ENCODE measurements at places on chromosomes 3 and 15.
A peak's percentile ranks its signal among the peaks of the same experiment; 100 is the strongest.

- no peak for DNase-seq
Measured at GRCh38 chr3:54954022-54954421, 26.2 kb upstream of the LRTM1 start.

DNA sequence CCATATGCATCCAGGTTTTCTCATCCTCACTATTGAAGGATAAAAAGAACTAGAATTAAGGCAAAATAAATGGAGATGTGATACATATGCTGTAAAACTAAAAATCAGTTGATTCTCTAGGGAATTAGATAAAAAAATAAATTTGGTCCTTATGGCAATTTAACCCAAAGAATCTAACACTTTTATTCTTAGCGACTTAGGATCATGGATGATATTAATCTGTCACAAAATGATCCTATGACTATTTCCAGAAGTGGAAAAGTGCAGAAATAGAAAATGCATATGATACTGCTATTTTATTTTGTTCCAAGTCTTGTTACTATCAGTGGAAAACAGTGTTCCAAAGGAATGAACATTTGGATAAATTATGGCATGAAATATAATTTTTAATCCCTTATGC lies 746.3 kb downstream of the ROBO2 start:
- no peak for DNase-seq

GRCh38 chr3:169848741-169849140 lies 21.0 kb downstream of the LRRC31 start:
- DNase-seq = no peak

DNA sequence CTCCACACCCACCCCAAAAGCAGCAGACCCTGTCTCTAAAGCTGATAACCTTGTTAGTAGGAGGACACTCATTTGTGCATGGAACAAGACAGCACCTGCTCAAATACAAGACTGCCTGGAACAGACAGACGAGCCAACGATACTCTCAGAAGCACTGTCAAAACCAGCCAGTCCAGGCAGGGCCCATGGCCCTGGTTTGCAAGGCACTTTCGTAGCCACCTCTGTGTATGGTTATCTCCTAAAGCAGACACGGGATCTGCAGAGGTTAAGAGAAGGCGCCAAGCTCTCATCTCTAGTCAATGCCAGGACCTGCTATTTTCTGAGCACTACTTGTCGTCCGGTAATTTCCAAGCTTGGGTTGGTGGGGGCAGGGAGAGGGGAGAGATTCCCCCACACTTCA lies 10.5 kb downstream of the NTRK3 start:
- DNase-seq = no peak

GRCh38 chr15:40239693-40240618 lies 1.1 kb downstream of the PAK6 start:
- DNase-seq = peak; percentile 38

DNA sequence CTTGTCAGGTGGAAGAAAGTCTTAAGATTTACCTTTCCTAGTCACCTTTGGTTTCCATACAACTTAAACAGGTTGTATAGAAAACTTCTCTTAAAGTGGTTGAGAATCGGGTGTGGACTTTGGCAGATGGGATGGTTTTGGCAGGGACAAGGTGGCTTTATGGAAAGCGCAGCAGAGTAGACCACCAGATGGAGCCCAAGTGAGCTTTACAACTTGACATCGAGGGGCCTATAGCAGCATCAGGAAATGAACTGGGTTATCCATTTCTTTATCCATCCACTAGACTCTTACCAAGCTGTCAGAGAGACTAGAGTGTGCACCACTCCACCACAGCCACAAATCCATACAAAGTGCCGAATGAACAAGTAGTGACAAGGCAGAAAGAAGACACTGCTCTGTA lies 85.3 kb upstream of the MBNL1 start:
- DNase-seq = peak; percentile 4

DNA sequence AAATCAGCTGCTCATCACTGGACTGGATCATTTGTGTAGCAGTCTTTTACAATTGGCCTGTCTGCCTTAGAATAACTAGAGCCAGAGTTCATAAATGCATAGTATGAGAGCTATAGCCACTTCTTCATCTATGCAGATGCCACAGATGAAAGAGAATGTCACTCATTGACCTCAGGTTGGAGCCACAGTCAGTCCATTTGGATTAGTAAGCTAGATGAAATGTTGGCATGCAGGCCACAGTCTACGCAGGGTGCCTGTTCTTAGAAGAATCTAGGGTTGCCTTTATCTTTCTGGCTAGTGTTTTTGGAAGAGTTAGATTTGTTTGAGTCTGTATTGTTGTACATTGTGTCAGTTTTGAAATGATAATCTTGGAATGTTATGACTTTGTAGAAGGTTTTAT lies 25.4 kb upstream of the EDEM1 start:
- no peak for DNase-seq

DNA sequence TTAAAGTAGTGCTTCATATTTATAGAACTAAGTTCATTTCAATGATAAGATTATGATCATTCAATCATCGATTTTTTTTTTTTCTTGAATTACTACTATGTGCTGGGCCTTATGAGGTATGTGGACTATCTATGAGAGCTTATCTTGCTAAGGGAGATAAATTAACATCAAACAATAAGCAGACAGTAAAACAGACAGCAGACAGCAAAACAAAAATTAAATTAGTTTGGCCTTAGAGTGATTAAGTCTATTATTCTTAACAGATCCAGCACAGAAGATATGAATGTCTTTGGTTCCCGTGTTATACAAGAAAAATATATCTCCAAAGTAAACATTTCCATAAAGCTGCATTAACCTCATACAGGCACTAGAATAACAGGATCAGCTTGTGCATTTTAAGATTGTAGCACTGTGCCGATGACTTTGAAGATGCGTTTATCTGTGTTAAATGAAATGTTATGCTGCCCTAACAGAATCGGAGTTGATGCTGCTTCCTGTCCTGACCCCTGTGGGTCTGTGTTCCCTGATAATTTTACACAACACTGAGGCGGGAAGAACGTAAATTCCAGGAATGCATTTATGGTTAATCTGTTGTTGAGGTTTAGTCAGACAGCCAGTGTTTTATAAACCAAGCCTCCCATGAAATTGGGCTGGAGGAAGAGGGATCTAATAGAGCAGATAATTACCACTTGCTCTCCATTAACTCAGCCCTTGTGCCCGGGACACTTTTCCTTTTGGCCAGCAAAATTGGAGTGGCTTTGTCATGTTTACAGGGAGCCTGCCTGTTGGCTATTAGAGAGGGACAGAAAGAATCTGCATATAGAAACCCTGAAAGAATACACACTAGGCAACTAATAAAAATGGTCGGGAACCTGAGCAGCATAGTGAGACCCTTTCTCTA lies 80.8 kb downstream of the GHSR start:
- peak; percentile 38 for DNase-seq

GRCh38 chr3:3765661-3766060 lies 33.6 kb upstream of the LRRN1 start:
- DNase-seq = no peak

GRCh38 chr3:46922426-46922825 lies 44.9 kb downstream of the PTH1R start:
- no peak for DNase-seq

DNA sequence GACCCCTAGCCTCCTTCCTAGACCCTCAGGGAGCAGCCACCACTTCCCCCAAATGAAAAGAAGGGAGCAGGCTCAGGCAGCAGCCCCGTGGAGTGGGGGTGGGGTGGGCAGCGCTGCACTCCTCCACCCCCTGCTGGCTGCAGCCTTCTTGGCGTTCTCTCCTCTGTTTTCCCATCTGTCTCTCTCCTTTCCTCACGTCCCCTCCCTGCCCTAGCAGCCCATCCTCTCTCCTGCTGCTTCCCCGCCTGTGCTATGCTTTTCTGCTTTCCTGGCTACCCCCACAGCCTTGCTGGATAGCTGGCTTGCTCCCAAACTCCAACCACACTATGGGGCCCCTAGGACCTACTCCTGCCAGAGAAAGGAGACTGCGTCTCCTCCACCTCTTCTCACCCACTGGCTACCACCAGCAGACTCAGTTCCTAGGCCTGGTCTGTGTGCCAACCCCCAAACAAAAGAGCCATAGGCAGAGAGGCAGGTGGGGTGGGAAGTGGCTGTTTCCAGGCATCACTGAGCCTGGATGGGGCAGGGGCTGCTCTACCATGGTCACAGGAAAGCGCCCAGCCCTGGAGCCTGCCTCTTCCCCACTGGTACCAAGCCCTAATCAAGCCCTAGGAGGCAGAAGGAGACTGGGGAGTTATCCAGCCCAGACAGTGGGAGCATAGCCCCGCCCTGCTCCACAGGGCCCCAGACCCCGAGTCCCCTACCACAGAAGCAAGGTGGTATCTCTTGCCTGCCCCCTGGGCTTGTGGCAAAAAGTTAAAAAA lies 3.4 kb upstream of the DISP2 start:
- peak; percentile 93 for DNase-seq

DNA sequence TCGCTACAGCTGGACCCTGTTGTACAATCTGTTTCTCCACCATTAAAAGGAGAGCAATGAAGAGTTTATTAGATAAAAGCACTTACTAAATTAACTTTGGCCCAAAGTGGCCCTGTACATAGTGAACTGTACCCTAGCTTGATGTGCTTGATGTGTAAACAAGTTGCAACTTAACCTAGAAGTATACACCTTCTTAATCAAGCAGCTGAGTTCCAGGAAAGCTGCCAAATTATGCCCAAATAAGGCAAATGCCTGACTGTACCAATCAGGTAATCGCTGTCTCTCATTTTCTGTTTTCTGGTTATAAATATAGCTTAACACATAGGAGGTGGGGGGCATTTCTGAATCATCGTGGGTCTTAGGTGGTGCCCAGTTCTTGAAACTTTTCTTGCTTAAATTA lies 704.8 kb upstream of the CBLB start:
- no peak for DNase-seq

DNA sequence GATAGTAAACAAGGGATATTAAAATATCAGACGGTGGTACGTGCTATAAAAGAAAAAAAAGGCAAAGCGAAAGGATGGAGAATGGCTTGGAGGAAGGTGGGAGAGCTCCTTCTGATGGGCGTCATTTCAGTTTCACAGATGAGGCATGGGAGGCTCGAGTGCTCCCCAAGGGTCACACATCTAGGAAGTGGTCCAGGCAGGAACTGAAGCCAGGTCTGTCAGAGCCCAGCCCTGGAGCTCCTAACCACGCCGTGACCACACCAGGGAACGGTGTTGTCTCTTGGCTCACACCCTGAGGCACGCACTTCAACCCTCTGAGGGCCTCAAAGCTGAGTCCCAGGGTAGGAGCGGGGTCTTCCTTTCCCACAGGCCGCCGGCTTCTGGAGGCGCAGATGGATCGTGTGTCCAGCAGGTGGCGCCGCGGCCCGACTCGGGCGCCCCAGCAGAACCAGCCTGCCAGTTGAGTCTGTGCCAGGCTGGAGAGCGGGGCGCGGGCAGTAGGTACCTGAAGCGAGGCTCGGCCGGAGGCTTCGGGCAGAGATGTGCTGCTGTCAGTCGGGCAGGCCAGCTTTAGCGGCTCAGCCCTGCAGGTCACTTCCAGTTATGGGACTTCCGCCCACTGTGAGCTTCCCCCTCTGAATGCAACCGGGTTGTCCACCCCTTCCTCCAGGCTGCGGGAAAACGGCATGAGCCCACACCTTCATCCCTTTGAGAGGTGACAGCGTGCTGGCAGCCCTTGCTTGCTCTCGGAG lies 68.1 kb downstream of the SLC6A1 start:
- DNase-seq = peak; percentile 57

GRCh38 chr15:93088981-93089726 lies at the start of gene RGMA:
TSS of gene RGMA (minus strand) at chr15:93089211. CDS start at chr15:93088932, 279 bp downstream.
- DNase-seq = peak; percentile 15

DNA sequence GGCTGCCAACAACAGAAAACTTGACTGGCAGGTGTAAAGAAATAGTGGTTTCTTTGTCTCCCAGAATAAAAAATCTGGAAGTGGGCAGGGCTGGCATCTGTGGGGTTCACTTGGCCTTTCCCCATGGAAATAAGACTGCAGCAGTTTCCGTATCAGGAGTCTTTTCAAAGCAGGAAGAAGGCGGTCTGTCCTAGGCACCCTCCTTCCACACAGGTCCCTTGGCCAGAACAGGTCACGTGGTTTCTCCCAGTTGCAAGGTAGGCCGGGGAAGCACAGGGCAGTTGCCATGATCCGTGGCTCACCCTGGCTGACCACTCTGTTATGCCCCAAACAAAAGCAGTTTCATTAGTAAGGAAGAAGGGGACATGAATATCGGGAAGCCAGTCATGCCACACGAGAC lies 45.4 kb downstream of the ZDHHC19 start:
- DNase-seq = no peak

- DNase-seq = no peak
Measured at GRCh38 chr3:48042071-48042760, 26.0 kb upstream of the MAP4 start.

GRCh38 chr3:127929818-127930413 lies 14.9 kb downstream of the KBTBD12 start:
- no peak for DNase-seq

DNA sequence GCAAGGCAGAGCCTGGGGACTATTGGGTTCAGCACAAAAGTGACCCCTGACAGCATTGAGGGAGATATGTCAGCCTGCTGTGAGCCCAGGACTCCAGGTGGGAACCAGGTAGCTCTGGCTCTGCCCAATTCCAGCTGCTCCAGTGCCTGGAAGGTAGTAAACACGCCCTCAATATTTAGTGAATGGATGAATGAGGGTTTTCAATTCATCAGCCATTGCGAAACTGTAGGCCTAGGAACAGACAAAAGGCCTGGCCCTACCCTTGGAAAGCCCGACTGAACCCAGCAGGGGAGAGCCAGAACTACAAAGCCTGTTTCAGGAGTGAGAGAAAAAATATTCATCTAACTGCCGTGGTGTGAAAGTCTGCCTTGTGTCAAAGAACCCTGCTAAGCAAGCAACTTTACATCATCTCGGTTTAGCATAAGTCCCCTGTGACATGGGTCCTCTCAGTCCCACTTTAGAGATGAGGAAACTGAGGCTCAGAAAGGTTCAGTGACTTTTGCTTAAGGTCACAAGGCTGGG lies 8.1 kb upstream of the CSK start:
- DNase-seq = no peak

DNA sequence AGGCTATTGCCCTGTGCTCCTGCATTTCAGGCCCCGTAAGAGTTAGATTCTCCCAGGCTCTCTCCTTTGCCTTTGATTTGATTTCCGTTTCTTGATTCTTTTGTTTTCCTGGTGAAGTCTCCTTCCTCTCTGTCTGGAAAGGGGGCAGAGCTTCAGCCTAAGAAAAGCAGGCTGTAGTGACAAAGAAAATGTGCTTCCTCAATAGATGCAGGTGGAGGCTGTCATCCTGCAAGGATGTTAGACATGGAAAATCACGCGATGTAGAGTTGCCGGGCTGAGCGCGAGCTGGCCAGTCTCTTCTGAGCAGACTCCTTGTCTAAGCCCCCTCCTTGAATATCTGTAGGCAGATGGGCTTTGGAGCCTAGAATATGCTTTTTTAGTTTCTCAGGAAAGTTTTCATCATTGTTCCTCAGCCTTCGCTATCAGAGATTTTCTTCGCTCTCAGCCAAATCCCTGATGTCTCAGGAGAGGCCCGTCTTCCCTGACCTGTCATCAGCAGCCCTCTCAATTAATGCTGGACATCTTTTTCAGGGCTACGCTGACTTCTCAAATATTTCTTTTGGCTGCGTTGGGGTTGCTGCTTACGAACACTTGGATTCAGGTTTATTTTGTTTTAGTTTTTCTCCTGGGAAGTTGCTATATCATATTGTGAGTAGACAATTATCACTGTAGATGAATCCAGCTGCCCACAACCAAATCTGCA lies 163.6 kb downstream of the ITPR1 start:
- DNase-seq = no peak

GRCh38 chr3:30333903-30334302 lies 272.5 kb upstream of the TGFBR2 start:
- DNase-seq = no peak
